ENCODE measurements at places on chromosomes 7 and 10.

- DNase-seq: no peak
These were observed 55.5 kb downstream of the MET start for GRCh38 chr7:116727432-116728009.

- DNase-seq: no peak
These were observed 61.3 kb upstream of the RNF148 start for GRCh38 chr7:122764020-122764419.

- no peak for DNase-seq
These were observed 25.3 kb upstream of the EPC1 start for GRCh38 chr10:32372000-32372875.

- no peak for DNase-seq
These were observed 105.8 kb downstream of the SEMA3A start for GRCh38 chr7:84088802-84089201.

- no peak for DNase-seq
These were observed 103.0 kb upstream of the CARD11 start for GRCh38 chr7:3146571-3147226.

DNA sequence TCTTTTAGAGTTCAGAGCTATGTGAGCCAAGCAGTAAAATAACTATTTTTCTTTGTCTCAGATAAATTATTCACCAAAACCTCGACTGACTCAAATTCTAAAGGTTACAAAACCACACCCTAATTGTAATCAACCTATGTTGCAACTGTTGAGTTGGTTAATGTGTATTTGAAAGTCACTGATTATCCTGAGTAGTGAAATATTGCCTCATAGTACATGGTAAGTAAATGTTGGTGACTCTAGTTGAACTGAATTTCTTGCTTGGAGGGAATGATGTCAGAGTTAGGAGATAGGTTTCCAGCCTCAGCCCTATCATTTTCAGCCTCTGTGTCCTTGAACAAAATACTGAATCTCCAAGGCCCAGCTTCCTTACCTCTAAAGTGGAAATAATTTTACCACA is 3.0 kb upstream of the CYP2C18 start:
- no peak for DNase-seq
